K562 (cell line): ENCODE measurements at places on chromosomes 5 and 9.

DNA sequence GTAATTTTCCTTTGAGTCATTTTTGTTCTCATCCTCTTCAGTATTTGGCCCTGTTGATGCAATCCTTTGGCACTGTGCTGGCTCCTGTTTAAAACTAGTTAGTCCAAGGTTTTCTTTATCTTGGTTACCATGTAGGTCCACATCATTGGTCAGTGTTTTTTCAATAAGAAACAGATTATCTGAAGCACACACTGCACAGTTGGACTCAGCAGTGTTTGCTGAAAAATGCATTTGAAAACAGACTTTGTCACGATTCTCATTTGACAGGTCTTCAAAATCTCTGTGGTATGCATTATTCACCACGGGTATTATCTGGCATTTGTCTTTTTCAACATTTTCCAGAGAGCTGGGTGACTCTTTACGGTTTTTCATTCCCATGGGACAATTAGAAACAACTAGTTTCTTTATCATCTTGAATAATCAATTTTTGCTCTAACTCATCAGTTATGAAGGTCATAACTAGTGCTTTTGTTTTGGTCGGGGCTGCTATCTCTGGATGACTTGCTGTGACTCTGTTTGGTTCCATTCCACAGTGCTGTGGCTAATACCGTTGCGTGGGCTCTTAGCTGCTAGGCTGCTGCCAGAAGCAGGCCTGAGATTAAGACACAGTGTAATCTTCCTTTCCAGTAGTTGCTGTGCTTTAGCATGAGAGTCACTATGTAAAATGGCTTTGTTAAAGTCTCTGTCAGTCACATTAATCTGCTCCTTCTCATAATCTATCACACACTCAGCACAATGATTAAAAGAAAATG, 36.2 kb downstream of the NUDT12 start:
- no peak for DNase-seq

- DNase-seq = peak; percentile 17
These were observed 84.3 kb downstream of the GHR start for GRCh38 chr5:42507451-42508097.

- DNase-seq = no peak
These were observed 6.2 kb downstream of the PRDM12 start for GRCh38 chr9:130670644-130671043.

DNA sequence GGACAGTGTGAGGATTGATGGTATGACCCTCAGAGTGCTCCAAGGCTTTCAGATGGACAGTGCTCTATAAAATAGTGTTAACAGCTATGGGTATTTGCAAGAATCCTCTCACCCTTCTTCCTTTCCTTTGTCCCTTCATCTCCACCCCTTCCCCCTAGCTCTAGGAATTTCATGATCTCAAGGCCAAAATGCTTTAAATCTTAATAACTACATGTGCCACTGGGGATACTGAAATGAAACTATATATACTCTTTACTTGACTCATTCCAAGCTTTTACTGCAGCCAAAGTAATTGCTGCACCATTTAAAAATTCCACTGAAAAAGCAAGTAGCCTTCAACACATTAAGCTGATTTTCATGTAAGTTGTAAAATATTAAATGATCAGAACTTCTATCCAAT, 361.6 kb upstream of the SLC30A5 start:
- DNase-seq = no peak

GRCh38 chr9:131402073-131402472, 8.2 kb downstream of the PRRC2B start:
- no peak for DNase-seq

- DNase-seq = no peak
These were observed 134.9 kb upstream of the CDKN2B start for GRCh38 chr9:22143799-22144625.
